Erythroblast (primary cell): ENCODE measurements at places on chromosomes 11 and 22.

- no peak for DNase-seq
Observed at GRCh38 chr11:35402751-35403660, 16.4 kb downstream of the SLC1A2 start.

DNA sequence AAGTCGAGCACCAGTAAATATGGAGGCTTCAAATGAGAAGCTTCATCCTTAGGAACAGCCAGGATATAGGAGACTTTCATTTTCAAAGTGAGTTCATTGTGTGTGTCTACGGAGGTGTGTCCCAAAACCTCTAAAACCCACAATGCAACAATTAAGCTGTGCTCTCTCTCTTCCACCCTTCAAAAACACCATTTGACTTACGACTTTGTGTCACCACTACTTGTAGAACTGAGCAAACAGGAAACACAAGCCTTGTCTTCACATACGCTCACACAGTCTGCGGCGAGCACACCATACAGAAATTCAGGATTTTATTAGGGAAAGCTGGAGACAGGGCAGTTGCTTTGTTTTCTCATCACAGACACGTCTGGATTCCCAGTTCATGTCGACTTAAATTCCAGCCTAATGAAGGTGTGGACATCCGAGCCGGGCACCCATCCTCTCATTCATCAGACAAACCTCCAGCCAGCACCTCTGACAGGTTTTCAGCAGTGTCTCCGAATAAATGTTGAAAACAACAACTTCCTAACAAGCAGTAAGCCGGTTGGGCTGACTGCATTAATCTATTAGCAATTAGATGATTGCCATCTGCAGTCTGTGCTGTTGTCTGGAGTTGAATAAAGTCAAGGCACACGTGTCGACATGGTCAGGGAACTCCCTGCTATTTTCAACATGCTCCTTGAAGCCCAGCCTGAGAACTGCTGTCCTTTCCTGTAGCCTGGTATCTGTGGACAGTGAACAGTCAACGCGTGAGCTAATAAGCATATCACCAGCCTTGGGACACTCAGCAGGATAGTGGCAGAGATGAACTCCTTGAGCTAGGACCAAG is 1411.1 kb downstream of the BRD1 start:
- no peak for DNase-seq

DNA sequence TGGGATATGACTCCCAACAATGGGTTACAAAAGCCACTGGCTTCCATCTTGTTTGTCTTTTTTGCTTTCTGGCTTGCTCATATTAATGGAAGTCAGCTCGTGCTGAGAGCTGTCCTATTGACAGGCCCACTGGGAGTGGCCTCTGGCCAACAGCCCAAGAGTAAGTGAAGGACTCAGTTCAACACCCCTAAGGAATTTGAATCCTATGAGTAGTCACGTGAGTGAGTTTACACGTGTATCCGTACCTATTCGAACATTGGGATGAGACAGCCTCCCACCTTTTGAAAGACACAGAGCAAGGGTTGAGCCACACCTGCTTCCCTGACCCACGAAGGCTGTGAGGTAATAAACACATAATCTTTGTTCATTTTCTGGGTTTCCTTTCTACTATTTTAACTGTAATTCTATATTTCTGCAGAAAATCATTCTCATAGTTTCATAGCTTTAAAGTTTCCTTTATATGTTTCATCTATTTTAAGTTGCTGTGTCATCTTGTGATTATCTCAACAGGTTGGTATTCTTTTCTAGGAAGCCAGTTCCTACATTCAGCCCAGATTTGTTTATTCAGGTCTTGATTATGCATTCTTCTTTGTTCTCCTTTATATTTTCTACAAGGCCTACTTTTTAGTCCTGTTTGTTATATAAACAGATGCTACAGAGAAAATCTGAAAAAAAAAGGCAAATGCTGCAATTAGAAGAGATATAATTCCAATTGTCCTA is 802.3 kb downstream of the CNTN5 start:
- DNase-seq, result no peak

DNA sequence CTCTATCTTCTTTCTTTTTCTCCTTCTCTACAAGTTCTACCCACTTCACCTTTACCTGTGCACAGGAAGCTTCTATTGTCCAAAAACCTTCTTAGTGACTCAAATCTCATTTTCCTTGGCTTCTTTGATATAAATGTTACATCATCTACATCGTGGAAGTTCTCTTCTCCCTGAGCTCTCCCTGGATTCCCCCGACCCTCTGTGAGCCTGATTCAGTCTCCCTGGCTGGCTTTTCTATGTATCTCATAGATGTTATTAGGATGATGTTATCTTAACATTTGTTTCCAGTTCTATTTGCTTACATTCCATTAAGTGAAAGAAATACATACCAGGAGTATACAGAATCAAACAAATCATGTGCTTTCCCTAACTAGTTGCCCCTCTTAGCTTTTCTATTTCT is 235.8 kb upstream of the PITPNB start:
- DNase-seq, result no peak

GRCh38 chr22:16960884-16961249 is 47.2 kb downstream of the GAB4 start:
- DNase-seq, result no peak

GRCh38 chr11:62133328-62134065 is 9.7 kb downstream of the INCENP start:
- DNase-seq, result no peak

DNA sequence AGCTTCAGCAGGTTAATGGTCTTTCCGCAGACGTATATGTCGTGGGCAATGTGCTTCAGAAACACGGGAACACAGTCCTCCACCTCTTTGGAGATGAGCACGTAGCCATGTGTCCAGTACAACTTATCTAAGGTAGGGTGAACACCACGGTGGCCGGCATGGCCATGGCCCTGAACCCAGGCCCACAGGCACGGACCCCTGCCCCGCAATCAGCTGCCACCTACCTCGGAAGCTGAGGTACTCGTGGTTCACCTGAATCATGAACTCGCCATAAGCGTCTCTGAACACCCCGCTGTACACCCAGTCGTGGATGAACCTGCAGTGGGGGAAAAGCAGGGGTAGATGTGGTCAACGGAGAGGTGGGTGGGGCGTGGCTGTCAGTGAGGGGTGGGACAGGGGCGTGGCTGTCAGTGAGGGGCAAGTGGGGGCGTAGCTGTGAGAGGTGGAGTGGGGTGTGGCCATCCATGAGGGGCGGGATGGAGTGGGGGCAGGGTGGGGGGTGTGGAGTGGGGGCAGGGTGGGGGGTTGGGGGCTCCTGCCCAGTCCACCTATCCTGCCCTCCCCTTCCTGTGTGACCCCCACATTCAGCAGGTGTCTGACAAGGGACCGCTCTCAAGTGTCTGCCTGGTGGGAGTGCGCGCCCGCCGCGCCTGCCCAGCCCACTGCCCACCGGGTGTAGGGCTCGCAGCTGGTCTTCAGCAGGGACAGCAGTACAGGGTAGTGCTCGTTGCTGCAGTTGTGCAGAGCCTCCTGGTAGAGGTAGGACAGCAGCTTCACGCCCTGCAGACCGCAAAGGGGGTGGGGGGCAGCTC is 18.6 kb downstream of the TUBGCP6 start:
- no peak for DNase-seq

- no peak for DNase-seq
Observed at GRCh38 chr11:38278457-38279141, 1680.6 kb upstream of the RAG2 start.

GRCh38 chr11:44304091-44305025 is 5.6 kb downstream of the ALX4 start:
- DNase-seq, result peak; percentile 28

- no peak for DNase-seq
Observed at GRCh38 chr11:67020949-67021348, 2.0 kb upstream of the SYT12 start.

- peak; percentile 32 for DNase-seq
Observed at GRCh38 chr22:38973289-38974169, 8.6 kb upstream of the APOBEC3B start.

- no peak for DNase-seq
Observed at GRCh38 chr11:10628508-10629236, 60.2 kb upstream of the LYVE1 start.

- no peak for DNase-seq
Observed at GRCh38 chr22:43562843-43563242, 151.0 kb downstream of the MPPED1 start.

GRCh38 chr11:72088076-72088808 is 7.6 kb downstream of the LRRC51 start:
- no peak for DNase-seq

GRCh38 chr11:35932681-35933319 is 11.1 kb upstream of the LDLRAD3 start:
- no peak for DNase-seq

DNA sequence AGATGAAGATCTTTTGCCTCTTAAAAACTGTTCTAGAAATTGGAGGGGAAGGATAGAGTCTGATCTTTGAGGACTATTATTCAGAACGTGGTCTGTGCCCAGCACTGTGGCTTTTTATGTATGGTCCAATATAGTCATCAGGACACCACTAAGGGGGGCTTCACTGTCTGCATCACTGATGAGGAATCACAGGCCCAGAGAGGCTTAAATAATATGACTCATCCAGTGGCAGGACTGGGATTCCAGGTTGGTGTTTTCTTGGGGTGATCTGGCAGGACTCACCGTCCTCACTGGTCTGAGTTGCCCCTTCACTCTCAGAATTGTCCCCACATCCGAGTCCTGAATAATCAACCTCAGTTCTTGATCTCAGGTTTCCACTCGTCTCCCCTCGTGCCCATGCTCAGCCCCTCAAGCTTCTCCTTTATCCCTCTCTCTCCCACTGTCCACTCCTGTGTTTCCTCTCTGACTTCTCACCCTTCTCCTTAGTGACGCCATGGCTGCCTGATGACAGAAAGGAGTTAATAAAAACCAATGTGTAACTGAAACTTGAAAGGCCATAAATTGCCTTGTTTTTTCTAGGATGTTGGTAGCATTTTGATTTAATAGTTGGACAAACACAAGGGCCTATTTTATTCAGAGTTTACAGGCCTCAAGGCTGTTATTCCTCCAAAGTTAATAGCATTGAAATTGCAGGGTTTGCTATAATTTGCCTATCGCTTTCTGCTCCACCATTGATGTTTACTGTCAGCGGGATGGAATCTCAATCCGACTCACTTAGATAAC is 95.7 kb upstream of the NNMT start:
- no peak for DNase-seq

GRCh38 chr22:28706845-28707244 is 27.2 kb upstream of the TTC28 start:
- no peak for DNase-seq

DNA sequence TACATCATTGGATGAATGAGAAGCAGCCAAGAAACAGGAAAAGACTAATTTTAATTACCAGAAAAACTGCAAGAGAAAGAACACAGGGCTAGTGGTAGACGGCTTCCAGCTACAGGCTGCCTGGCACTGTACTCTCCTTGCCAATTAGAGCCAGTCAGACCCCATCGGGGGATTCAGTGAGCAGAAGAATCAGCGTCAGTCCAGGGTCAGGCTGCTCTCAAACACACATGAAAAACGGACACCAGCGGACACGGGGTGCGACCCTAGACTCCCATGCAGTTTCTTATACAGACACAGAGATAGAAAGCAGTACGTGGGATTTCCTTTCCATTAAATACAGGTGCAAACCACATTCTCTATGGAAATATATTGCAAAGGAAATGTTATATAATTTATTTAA is 1.1 kb upstream of the CNTN5 start:
- DNase-seq, result no peak

GRCh38 chr11:101321222-101321621 is 191.6 kb upstream of the PGR start:
- no peak for DNase-seq

- DNase-seq, result no peak
Observed at GRCh38 chr11:69705901-69706787, 2.3 kb upstream of the FGF19 start.

- no peak for DNase-seq
Observed at GRCh38 chr22:24751518-24751917, 23.0 kb downstream of the PIWIL3 start.

- no peak for DNase-seq
Observed at GRCh38 chr11:57477507-57478189, 17.3 kb downstream of the RTN4RL2 start.

GRCh38 chr11:132186699-132187098 is 816.3 kb downstream of the NTM start:
- DNase-seq, result no peak

GRCh38 chr22:20091690-20092476 is 11.8 kb downstream of the DGCR8 start:
- DNase-seq, result no peak

DNA sequence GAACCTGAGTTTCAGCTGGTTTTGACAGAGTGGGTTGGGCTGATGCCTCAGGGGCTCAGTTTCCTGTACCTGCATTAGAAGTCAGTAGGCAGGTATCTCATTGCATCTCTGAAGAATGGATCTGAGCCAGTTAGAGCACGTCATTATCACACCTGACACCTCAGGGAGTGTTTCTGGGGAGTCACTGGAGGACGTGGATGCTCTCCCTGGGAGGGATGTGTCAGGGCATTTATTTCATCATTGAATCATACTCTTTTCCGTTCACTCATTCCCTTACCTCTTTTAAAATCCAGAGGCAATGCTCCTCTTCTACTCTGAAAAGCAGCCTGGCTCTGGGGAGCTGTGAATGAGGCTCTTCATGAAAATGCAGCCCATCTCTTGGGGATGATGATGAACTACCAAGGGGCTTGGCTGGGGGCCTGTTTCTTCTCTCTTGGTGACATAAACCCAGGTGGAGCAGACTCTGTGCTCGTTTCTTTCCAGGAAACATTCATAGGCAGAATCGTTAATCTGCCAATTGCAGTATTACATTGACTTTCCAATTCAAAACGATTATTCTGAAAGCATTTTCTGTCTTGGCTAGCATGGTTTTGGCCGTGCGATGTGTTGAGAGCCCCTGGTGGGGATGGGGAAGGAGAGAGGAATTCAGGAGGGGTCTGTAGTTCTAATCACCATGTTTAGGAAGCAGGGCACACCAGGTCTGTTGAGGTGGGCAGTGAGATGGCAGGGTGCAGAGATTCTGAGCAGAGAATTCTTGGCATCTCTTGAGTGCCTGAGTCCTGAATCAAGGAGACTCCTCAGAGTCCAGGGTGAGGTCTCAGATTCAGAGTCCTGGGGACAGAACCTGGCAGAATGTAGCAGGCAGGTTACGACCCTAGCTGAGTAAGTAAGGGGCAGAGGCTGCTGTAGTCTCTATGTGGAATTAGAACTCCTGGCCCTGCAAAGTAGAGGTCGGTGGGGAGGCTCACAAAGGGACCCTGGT is 12.6 kb downstream of the PARVA start:
- DNase-seq, result no peak
